Natural killer cell treated with Interleukin-12 subunit alpha and Interleukin-12 subunit beta and Interleukin-15 and Interleukin-18, amount 100 ng/mL, for 72 hours (primary cell): ENCODE measurements at places on chromosomes 1 and 21. TPM values are rescaled to one million over a fixed set of nuclear protein-coding genes. Genes with fewer than 3 reads are reported as not detected.

The EPS8L3 gene
- total RNA-seq: not detected

The HCRTR1 gene
- total RNA-seq: not detected

The BSND gene
- not detected for total RNA-seq

The CHRNB2 gene
- total RNA-seq: not detected

The C1orf216 gene
- 15.9 TPM for total RNA-seq

The PLPPR4 gene
- total RNA-seq: not detected

The LRRC7 gene
- total RNA-seq: not detected

The CADM3 gene
- total RNA-seq: not detected

The RYR2 gene
- 0.05 TPM for total RNA-seq

The KLHDC9 gene
- 0.64 TPM for total RNA-seq

The PLD5 gene
- total RNA-seq: not detected

The OR2G6 gene
- total RNA-seq: not detected

The LEFTY2 gene
- not detected for total RNA-seq

The SLFNL1 gene
- 0.33 TPM for total RNA-seq

The CLCA4 gene
- total RNA-seq: not detected

The HSD3B1 gene
- total RNA-seq: not detected
